ENCODE measurements at places on chromosomes 11 and 22. TPM values are rescaled to one million over a fixed set of nuclear protein-coding genes. Genes with fewer than 3 reads are reported as not detected.

- DNase-seq, result no peak
These were observed 47.7 kb upstream of the NECTIN1 start for GRCh38 chr11:119776651-119777050.

- no peak for DNase-seq
These were observed 43.2 kb upstream of the TP53AIP1 start for GRCh38 chr11:128985880-128986279.

DNA sequence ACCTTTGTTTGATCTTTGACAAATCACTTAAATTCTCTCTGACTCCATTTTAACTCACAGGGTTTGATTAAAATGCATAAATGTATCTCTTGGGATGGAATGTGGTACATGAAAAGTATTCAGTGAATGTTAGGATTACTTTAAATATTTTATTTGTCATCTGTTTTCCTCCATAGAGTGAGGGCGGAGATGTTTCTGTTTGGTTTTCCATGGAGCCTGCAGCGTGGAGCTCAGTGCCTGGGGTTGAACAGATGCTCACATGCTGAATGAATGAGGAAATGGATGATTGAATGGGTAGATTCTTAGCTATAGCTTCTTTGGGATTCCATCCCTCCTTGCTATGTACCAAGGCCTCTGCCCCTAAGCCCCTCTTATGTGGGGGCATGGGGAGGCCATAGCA, 10.0 kb downstream of the TSPAN18 start:
- DNase-seq, result no peak

DNA sequence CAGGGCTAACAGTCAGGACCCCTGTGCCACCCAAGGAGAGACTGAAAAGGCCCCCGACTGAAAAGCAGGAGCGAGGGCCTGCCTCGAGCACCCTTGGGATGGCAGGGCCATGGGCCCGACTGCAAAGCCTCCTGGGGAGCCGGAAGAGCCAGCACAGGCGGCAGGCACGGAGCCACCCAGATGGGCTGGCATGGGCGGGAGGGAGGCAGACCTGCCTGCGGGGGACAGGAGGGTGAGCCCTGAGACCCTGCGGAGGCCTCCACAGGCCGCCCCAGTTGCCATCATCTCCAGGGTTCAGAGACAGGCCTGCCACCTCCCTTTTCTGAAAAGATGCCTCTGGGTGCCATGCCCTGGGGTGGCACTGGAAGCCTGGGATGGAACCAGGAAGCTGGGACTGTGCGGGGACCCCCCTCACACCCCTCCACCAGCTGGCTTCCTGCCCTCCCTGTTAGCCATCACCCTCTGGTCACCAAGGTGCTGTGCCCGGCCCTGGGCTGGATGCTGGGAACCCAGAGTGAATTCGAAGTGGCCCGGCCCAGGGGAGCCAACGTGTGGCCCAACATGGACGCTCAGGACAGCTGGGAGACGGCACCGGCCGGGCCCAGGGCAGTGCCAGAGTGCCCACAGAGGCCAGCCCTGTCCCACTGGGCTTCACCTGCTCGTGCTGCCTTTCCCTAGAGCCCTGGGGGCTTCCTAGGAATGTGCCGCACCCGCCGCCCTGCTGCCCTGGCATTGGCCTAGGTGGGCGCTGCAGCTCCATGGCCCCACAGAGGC, 13.8 kb downstream of the TSPAN32 start:
- DNase-seq, result peak; percentile 51

The C22orf23 gene
- total RNA-seq, result 0.33 TPM

The NRGN gene
- 5.4 TPM for total RNA-seq

The AP2A2 gene
- 75.1 TPM for total RNA-seq

All from natural killer cell treated with Interleukin-12 subunit alpha and Interleukin-12 subunit beta and Interleukin-15 and Interleukin-18, amount 100 ng/mL, for 72 hours (primary cell).